ENCODE measurements at places on chromosomes 5 and 9.
A peak's percentile ranks its signal among the peaks of the same experiment; 100 is the strongest.

DNA sequence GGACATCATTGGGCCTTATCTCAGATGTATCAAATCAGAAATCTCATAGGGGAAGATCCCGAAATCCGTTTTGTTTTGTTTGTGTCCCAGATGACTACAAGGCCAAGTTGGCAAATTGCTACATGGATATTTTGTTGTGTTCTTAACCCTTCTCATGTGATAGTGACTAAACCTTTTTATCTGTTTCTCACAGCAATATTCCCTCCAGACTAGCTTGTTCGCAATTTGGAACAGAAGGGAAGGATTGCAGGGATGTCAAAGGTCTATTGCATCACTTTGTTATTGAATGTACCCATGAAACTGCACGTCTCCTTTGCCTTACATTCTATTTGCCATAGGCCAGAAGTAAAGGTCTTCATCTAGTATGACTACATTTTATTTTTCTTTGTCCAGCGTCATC, 453.9 kb downstream of the NFIB start:
- no peak for DNase-seq

GRCh38 chr9:136499935-136500910, 17.4 kb upstream of the SEC16A start:
- DNase-seq = no peak

- DNase-seq = peak; percentile 98
Measured at GRCh38 chr9:127980706-127981558, at the start of gene EEIG1. TSS of gene EEIG1 (minus strand) at chr9:127980989. CDS start at chr9:127980137, 852 bp downstream.

DNA sequence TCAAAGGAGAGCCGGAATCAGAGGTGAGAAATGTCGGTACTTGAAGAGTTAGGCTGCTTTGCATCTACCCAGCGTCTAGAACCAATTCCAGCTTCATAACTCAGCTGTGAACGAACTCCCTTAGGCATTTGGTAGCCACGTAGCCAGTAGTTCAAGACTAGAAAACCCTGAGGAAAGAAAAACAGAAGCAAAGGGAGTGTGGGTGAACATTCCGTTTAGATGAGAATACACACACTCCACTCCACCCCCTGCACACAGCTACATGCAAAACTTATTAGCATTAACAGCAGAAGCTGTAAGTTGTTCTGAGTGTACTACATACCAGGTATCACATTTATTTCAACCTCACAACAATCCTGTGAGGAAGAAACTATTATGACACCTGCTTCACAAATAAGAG, 78.3 kb downstream of the SMIM23 start:
- DNase-seq = no peak

- no peak for DNase-seq
Measured at GRCh38 chr9:121626012-121626411, 25.4 kb upstream of the DAB2IP start.

GRCh38 chr9:6195714-6196360, 19.8 kb upstream of the IL33 start:
- no peak for DNase-seq

- no peak for DNase-seq
Measured at GRCh38 chr5:101643794-101644193, 652.3 kb downstream of the SLCO4C1 start.

DNA sequence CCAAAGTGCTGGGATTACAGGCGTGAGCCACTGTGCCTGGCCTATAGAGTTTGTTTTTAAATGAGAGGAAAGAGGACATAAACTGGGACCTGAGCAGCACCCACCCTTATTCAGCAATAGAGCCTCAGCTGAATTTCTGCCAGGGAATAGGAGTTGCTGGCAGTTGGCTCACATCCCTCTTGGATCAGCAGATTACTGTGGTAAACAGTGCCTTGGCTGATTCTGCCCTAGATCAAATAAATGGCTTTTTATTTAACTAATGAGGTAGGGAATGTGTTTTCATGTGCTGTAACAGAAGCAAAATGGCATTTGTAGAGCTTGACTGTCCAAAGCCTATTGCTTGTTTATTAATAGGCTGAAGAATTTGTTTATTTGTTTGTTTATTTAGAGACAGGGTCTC, 2.1 kb downstream of the ARHGEF37 start:
- no peak for DNase-seq

DNA sequence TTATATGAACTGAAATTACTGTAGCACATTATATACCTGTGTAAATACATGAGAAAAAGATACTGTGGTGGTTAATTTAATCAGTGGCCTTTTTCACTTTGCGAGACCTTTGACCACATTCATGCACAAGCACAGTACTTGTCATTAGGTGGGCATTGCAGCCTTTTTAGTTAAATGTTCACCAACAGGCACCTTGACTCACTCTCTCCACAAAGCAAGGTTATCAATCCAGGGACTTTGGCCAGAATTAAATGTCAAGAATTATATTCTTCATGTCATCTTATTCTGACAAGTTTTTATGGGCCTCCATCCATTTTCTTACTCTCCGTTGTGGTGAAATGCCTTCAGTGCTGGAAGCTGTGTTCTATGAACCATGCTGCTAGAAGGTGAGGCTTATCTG, 72.2 kb downstream of the AOPEP start:
- no peak for DNase-seq

DNA sequence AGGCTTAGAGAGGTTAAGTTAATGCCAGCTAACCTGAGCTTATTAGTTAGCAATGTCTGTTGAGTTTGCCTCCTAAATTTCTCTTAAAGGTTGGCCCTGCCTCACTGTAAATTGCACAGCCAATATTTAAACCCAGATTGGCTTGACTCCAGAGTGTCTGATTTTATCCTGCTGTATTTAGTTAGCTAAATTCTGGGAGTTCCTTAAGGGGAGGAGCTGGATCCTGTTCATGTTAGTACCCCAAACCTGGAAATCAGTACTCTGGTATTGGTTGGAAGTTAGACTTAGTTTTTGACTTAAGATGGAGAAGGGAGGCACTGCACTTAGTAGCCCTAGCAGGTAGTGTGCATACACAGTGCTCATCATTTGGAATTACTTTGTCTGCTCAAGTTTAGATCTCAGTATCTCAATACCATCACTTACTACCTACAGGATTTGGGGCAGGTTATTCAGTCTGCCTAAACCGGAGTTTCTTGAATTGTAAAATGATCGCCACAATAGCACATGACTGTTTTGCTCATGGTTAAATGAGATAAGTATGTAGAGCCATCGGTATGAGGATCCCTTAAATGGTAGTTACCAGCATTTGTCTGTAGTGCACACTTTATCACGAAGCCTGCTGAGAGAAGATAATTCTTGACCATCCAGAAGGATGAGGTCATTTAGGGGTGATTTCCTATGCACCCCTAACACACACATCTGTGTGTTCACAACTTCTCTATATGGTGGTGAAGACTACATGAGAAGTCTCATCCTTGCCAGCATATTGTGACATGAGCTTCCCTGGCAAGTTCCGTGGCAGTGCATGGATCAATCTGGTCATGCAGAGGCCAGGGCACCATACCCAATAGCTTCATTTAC, 264.8 kb upstream of the TRIM32 start:
- no peak for DNase-seq

- no peak for DNase-seq
Measured at GRCh38 chr9:34069831-34070230, 21.1 kb upstream of the UBAP2 start.

DNA sequence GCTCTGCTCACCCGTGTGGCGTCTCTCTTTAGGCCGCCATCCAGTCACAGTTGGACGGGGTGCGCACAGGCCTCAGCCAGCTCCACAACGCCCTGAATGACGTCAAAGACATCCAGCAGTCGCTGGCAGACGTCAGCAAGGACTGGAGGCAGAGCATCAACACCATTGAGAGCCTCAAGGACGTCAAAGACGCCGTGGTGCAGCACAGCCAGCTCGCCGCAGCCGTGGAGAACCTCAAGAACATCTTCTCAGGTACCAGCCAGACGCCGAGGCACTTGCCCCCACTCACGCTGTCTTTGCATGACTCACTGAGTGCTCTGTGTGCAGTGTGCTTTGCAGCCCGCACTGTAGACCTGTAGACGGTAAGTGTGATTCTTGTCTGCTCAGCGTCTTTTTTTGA, 4.5 kb downstream of the EXOC3 start:
- no peak for DNase-seq

- no peak for DNase-seq
Measured at GRCh38 chr9:18350995-18351595, 122.9 kb upstream of the ADAMTSL1 start.

DNA sequence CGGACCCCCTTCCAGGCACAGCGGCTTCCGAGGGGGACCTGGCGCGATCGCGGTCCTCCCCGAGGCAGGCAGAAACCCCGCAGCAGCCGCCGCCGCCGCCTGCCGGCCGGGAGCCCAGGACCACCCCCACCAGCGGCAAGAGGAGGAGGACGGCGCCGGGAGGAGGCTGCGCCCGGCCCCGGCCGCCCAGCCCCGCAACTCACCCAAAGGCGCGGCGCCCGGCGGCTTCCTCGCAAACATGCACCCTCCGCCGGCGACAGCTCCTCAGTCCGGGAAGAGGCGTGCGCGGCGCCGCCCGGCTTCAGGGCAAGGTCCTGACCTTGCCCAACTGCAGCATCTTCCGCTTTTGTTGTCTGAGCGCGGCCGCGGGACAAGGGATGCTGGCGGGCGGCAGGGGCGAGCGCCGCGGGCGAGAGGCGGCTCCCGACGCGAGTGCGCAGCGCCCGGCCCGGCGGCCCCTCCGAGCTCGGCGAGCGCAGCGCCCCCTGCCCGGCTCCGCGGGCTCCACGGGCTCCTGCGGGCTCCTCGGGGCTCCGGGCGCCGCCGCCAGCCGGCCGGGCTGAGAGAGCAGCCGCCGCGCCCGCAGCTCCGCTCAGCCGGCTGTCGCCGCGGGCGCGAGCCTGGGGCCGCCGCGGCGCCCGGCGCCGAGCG, 507 bp downstream of the CTNND2 start:
- no peak for DNase-seq

DNA sequence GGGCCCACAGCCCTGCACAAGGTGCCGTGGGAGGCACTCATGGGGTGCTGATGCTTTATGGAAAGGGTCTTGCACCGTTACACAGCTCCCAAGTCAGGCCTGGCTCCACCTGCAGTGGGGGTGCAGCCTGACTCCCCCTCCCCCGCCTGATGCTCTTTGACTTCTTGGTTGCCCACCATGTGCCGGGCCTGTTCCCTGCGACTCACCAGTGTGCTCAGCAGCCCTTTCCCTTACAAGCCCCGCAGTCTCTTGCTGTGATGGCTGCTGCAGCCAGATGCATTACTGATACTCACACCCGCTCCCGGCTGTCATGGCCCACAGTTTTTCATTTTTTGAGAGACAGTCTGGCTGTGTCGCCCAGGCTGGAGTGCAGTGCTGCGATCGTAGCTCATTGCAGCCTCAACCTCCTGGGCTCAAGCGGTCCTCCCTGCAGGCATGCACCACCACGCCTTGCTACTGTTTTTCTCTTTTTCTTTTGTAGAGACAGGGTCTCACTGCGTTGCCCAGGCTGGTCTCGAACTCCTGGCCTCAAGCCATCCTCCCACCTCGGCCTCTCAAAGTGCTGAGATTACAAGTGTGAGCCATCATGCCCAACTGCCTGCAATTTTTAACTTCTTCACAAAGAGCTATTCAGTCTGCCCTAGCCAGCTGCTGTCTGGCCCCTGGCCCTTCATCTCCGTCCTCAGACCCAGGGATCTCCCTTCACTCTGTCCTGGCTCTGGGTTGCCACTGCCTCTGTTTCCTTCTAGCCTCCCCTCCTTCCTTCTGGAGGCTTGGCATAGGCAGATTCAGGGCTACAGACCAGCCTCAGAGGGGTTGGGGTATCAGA, 109.5 kb downstream of the RXRA start:
- no peak for DNase-seq

- DNase-seq = no peak
Measured at GRCh38 chr5:67363963-67364362, 167.4 kb upstream of the CD180 start.

DNA sequence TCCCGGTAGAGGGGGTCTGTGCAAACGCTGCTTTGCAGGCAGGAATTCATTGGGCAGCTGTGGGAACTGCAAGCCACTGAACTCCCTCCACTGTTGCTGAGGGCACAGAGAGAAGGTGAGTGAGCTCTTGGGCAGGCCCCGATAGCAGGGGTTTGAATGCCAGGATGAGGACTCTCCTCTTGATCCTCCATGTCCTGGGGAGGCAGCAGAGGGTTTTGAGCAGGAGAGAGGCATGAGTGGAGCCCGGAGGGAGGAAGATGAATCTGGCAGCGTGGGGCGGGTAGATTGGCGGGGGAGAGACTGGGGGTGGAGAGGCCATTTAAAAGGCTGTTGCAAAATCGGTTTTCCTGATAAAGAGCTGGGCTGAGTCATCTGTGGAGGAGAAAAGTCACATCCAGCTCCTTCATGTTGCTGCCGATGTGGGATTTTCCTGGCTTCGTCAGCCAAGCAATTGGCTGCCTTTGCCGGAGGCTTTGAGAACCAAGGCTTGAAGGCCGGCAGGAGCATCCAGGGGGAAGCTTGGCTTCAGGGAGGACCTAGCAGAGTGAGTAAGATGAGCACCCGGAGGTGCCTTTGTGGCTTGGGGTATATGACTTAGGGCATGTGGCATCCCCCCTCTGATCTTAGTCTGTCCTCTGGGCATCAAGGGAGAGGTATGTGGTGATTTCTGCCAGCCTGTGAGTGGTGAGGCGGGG, at the start of gene SYNPO:
Gene SYNPO (plus strand): TSS at position 350 of the 695 bp plus-strand sequence. CDS start 7,616 bp downstream, outside the sequence.
- no peak for DNase-seq

- DNase-seq = no peak
Measured at GRCh38 chr9:104900871-104901270, 27.1 kb downstream of the ABCA1 start.

GRCh38 chr9:14532456-14533115, 160.6 kb downstream of the ZDHHC21 start:
- no peak for DNase-seq

GRCh38 chr9:90613502-90613901, 29.1 kb downstream of the DIRAS2 start:
- no peak for DNase-seq
